CD8-positive, alpha-beta T cell (primary cell): ENCODE measurements at places on chromosomes 5 and 9.

DNA sequence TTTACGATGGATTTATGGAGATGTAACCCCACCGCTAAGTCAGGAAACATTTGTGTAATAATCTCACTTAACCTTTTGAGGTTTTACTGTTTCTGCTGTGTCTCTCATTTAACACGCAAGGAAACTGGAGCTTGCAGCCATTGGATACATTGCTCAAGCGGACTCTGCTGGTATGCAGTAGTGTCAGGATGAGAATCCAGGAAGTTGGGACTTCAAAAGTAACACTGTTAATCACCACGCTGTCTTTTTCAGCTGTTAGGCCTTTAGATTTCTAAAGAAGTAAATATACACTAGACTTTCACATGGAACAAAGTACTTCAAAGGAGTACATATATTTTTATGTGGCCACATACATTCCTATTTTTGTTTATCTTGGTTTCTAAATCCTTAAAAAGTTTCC, 114.7 kb downstream of the LPAR1 start:
- DNase-seq, result no peak

- peak; percentile 33 for DNase-seq
Measured at GRCh38 chr9:126301985-126302603, 24.5 kb upstream of the MVB12B start.

- no peak for DNase-seq
Measured at GRCh38 chr9:128408963-128409431, 11.7 kb upstream of the CERCAM start.

- DNase-seq, result no peak
Measured at GRCh38 chr5:146515473-146516150, 378 bp downstream of the GPR151 start.

DNA sequence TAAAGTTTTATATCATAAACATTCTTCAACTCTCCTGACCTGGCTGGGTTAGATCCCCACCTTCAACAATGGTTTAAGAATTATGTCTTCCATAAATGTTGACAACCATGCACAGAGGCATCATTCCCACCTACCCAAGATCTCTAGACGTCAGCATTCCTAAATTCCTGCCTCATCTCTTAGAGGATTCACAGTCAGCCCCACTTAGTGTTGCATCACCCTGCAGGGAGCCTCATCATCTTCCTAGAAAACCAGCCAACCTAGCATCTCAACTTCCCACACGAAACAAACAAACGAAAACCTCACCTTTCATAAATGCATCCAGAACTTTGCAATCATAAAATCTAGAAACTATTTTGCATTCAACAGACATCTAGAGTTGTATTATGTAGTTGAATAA, 816.1 kb upstream of the C9orf72 start:
- DNase-seq, result no peak
